ENCODE measurements at places on chromosomes 6 and 20.
A peak's percentile ranks its signal among the peaks of the same experiment; 100 is the strongest.

DNA sequence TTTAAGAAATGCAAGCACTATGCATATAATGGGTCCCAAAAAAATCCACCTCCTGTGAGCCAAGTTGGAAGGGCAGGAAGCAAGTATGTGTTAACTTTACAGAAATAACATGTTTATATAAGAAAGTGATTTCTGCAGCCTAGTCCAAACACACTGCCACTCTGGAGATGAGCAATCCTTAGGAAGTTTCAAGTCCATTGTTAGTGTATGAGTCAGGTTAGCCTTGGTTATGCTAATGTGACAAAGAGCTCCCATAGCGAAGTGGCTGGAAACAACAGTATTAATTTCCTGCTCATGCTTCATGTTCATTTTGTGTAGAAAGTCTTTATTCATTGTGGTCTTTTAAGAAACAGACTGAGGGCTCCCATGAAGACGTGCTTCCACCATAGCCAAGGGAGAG, 121.4 kb downstream of the TBXT start:
- DNase-seq: no peak

DNA sequence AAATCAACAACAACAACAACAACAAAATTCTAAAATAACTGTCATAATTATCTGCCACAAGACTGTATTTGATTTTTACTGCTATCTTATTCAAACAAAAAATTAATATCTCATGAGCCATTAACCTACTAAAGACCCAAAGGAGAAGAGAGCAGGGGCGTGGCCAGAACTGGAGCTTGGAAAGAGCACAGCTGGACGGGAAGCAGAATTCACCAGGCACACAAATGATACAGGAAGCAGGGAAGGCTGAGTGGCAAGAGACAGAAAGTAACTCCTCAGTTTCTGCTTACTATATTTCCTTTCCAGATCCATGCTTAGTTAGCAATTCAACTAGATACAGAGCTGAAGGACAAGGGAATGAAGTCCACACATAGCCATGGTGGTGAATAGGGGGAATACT, 54.4 kb downstream of the FKBP5 start:
- DNase-seq: no peak

- DNase-seq: no peak
Measured at GRCh38 chr20:38692436-38693411, 31.6 kb upstream of the SLC32A1 start.

GRCh38 chr6:16723826-16724225, 37.4 kb downstream of the ATXN1 start:
- no peak for DNase-seq

- no peak for DNase-seq
Measured at GRCh38 chr6:56263596-56264315, 16.4 kb upstream of the COL21A1 start.

DNA sequence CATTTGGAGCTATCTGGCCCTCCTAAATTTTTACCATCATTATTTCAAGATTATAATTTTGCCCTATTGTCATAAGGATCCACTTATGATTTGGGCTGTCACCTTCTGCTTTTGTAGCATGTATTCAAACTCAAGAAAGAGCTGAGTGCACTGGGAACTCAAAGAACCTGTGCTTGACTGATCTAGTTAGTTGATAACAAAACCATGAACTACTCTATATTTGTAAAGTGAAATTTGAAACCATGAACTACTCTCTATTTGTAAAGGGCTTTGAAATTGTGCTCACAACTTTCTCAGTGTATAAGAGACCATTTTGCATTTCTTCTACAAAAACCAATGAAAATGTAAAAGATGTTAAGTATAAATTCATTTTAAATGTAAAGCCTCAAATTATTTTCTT, 77.5 kb upstream of the POPDC3 start:
- no peak for DNase-seq

DNA sequence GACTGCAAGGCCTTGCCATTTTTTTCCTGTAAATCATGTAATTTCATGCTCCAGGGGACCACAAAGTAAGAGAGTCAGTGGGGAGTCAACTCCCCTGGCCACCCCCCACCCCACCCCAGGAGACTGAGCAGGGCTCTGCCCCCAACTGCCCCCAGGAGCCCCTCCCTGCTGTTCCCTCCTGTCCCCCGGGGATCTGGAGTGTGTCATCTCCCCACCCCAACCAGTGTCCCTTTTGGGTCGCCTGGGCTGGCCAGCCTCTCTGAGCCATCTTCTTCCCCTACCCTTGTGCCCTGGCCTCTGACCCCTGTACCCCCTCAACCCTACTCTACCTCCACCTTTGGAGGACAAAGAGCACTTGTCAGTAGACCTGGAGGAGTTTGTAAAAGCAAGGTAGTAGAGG, 29.4 kb downstream of the FOXP4 start:
- no peak for DNase-seq

DNA sequence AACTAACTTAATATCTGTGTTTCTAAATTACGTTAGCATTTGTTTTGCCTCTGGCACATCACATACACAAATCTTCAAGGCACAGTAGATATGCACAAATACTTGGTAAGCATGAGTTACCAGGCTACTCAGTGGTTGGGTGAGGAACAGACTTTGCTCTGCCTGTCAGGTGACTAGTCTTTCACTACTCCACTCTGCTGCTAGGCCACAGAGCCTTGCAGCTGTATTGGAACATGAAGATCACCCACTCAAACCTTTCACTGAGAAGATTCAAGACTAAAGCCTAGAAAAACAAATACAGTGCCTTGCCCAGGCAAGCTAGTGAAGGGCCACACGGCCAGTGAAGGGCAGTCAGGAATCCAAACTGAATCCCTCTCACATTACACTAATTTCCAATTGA, 47.0 kb downstream of the DTNBP1 start:
- no peak for DNase-seq

DNA sequence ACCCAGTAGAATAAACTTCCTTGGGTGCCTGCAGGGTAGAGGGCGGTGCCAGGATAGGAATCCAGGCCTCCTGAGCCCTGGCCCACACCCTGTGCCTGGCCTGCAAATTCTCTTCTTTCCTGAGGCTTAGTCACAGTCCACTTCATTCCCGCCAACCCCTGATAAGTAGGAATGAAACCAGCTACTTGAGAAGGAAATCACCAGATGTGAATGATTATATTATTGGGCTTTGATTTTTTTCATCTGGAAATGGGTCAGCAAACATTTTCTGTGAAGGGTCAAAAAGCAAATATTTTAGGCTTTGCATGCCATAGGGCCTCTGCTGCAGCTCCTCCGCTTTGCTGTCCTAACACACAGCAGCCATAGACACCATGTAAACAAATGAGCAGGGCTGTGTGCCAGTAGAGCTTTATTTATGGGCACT, 50.2 kb downstream of the STK35 start:
- no peak for DNase-seq

- no peak for DNase-seq
Measured at GRCh38 chr6:144781836-144782235, 496.7 kb downstream of the UTRN start.

DNA sequence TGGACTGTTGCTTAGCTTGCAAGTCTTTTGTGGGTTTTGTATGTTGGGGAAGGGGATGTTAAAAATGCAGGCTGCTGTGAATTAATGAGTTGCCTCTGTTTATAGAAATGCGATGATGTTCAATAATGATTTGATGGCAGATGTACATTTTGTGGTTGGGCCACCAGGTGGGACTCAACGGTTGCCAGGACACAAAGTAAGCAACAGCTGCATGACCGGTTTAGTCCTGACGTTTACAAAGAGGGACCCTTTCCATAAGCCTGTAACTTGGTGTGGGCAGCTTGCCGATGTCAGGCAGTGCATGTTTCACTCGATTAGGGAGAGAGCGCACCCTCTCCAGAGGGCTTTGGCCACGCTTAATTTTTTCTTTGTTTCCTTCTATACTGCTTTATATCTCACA, 1.3 kb downstream of the BTBD3 start:
- peak; percentile 88 for DNase-seq

- DNase-seq: no peak
Measured at GRCh38 chr6:154485815-154486214, 24.7 kb downstream of the CNKSR3 start.

DNA sequence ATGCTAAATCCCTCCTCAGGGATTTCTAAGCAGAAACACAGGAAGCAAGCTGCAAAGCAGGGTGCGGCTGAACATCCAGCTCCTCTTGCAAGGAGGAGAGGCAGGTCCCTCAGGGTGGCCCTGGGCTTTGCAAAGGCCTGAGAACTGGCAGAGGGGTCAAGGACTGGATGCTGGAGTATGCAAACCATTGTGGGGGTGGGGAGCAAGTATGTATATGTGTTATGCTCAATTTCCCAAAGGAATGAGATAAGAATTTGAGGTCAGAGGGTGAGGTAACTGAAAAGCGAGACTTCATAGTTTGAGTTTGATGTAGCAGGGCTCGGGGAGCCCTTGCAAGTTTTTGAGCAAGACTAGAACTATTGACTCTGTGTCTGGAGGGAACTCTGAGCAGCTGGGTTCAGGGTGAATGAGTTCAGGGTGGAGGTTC, 11.2 kb downstream of the SLC22A2 start:
- DNase-seq: no peak

GRCh38 chr20:43040427-43040826, 149.3 kb downstream of the PTPRT start:
- no peak for DNase-seq

GRCh38 chr6:41818271-41819054, 31.0 kb downstream of the TOMM6 start:
- DNase-seq: no peak

Data from NCI-H1417 treated with DMSO at 0.1 percent for 48 hours (cell line).